ENCODE measurements at places on chromosomes 11 and 22. TPM values are rescaled to one million over a fixed set of nuclear protein-coding genes. Genes with fewer than 3 reads are reported as not detected.

DNA sequence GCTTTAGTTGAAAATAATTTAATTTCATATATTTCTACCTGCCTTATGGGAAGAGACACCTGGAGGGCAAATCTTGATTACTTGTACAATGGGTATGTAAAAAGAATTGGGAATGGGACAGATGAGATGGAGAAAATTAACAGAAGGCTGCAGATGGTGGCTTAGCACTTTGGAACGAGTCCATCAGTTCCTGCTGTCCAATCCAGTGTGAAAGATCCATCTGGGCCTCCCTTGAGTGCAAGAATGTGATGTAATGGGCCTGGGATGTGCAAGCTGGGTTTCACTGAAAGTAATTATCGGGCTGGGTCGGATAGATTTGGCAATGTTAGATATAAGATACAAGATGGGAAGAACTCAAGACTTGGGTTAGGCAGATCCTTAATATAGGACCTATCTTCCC, 42.0 kb downstream of the CECR2 start:
- H3K27me3 ChIP-seq: no peaks in the 10 kb centered on the region
- H3K27ac ChIP-seq: no peak overlapping the region
- DNase-seq: no peak
- H3K4me1 ChIP-seq: no peaks in the 10 kb centered on the region
- no peaks in the 10 kb centered on the region for H3K36me3 ChIP-seq

GRCh38 chr11:113112307-113112706, 151.1 kb downstream of the NCAM1 start:
- no peak for DNase-seq
- no peak overlapping the region for H3K27ac ChIP-seq
- H3K36me3 ChIP-seq: no peaks in the 10 kb centered on the region
- H3K4me1 ChIP-seq: peaks cover 2% of the 10 kb centered on the region
- no peak overlapping the region for H3K4me3 ChIP-seq
- peaks cover 1% of the 10 kb centered on the region for H3K27me3 ChIP-seq

DNA sequence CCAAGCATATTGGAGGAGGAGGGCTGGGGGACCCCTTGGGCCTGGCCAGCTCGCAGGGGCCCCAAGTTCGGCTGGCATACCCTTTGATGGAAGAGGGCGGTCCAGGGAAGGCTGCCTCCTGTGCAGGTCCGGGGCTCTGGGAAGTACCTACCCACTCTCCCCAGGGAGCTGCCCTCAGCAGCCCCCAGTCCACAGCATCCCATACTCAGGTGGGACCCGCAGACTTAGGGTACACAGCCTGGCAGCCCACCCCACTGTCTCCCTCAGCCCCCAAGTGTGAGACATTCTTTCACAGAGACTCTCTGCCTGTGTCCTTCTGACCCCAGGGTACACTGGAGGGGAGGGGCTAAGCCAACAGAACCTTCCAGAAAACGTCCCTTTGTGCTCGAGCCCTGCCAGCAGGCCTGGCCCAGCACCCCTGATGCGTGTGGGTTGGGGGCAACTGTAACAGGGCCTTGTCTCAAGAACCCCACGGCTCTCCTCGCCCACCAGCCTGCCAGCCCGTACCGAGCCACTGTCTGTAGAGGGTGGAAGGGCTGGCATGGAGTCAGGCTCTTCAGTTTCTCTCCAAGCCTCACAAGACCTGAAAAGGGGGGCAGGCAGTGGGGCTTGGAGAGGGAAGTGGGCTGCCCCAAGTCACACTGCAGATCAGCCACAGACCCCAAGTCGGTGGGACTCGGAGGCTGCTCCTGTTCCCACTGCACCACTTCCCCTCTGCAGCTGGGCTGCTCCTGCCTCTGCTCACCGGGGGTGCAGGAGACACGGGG, 7.0 kb upstream of the TNFRSF13C start:
- no peak overlapping the region for H3K27ac ChIP-seq
- H3K4me1 ChIP-seq: no peaks in the 10 kb centered on the region
- DNase-seq: no peak
- no peaks in the 10 kb centered on the region for H3K27me3 ChIP-seq
- no peaks in the 10 kb centered on the region for H3K36me3 ChIP-seq

DNA sequence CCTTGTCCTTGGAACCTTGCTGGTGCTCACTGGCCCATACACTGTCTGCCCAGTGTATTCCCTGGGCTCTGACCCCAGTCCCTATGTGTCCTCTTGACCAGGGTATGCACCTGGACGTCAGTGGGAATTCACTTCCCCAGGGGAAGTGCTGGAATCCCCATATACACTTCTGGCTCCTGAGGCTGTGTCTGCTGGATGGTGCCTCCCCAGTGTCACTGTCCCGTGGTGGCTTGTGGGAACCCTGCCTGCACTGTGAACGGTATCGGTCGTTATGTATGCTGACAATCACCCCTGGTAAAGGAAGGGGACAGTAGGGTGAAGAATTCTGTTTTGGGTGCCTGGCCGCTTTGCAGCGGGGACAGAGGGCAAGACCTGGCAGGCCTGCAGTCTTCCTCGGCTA, 95.9 kb downstream of the RRM1 start:
- H3K27me3 ChIP-seq: peaks cover 16% of the 10 kb centered on the region
- H3K4me3 ChIP-seq: no peak overlapping the region
- DNase-seq: no peak
- no peak overlapping the region for H3K27ac ChIP-seq
- no peaks in the 10 kb centered on the region for H3K36me3 ChIP-seq

DNA sequence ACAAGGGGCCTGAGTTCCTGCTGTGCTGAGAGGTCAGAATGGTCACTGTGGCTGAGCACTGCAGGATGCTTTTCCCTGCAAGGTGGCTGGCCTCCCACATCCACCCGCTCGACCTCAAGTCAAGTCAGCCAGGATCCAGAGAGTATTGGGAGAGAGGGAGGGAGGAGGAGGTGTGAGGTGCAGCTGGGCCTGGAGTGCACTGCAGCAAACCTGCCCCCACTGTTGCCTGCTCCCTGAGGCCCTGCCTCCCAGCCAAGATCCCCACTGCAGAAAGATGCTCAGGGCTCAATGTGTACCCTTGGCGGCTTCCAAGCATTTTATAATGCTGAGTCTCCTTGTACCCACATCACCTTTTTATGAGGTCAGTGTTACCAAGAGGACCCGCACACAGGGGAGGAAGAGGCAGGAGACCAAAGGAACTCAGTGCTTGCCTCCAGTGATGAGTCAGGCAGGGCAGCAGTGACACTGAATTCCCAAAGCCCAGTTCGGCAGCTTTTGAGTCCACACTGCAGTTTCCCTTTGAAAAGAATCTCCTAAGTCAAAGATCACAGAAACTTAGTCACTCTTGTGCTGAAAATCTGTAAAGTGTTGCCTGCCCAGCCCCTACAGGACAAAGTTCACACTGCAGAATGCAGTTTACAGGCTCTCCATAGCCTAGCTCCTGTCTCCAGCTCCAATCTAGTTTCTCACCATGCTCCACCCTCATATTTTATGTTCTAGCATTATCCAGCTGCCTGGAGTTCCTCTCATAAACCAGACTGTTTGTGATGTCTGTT, 3.1 kb downstream of the ENDOD1 start:
- no peaks in the 10 kb centered on the region for H3K27me3 ChIP-seq
- no peak for DNase-seq
- peak overlapping the region; percentile 40 for H3K27ac ChIP-seq
- H3K4me3 ChIP-seq: peak overlapping the region; percentile 20

GRCh38 chr11:74849525-74850391, 99.1 kb downstream of the XRRA1 start:
- no peaks in the 10 kb centered on the region for H3K27me3 ChIP-seq
- no peak for DNase-seq
- peaks cover 11% of the 10 kb centered on the region for H3K36me3 ChIP-seq
- H3K4me1 ChIP-seq: peaks cover 4% of the 10 kb centered on the region

DNA sequence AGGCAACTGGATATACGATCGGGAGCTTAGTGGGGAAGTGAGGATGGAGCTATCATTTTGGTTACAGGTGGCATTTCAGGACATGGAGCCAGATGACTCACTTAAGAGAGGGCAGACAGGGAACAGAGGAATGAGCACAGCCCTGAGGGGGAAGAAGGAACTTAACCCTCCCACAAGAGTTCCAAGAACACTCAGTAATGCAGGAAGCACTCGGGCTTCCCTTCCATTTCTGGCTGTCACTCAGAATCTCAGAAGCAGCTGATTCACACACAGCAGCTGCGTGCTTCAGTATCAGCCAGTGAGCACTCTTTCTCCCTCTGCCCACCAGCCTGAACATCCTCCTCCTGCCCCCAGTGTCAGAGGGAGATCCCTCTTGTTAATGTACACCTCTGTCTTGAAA, 34.8 kb downstream of the EFCAB6 start:
- H3K27ac ChIP-seq: no peak overlapping the region
- H3K36me3 ChIP-seq: peaks cover 4% of the 10 kb centered on the region
- peaks cover 2% of the 10 kb centered on the region for H3K27me3 ChIP-seq
- no peak overlapping the region for H3K4me3 ChIP-seq

GRCh38 chr22:45599836-45600577, 71.6 kb upstream of the ATXN10 start:
- H3K4me1 ChIP-seq: peaks cover 20% of the 10 kb centered on the region
- no peaks in the 10 kb centered on the region for H3K27me3 ChIP-seq
- no peak overlapping the region for H3K27ac ChIP-seq
- H3K4me3 ChIP-seq: no peak overlapping the region
- no peak for DNase-seq

DNA sequence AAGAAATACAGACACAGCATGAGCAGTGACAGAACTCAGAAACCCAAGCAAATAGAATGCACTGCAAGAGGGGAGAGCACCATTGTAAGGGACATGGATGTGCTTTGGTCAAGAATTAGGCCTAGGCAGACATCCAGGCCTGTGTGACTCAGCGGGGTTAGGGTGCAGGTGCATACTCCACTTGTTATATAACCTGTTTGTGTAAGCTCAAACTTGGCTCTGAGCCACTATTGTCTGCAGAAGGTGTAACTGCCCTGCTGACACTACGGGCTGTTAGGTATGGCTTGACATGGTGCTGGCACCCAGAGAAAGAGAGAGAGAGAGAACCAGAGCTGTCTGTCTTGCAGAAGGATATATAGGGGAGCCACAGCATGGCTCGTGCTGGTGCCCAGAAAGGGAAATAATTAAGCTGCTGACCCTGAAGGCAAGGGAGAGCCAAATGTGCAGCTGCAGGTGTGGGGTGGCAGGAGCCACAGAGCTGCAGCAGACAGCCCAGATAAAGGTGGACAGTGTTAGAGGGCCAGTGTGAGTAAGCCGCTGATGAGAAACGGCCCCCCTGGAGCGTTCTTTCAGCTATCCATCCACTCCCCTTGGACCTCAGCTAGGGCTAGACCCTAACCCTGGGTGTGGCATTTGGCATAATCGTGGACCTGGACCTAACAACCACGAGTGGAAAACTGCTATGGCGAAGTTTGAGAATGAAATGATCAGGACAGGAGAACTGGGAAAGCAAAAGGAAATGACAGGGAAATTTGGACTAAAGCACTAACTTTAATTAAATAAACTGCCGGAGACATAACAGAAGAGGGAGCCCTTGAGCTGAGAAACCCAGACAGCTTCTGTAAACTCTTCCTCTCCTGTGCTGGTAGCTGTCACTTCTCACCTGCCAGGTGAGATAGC, 253.0 kb upstream of the CCDC179 start:
- H3K4me1 ChIP-seq: peaks cover 9% of the 10 kb centered on the region
- peaks cover 12% of the 10 kb centered on the region for H3K27me3 ChIP-seq
- H3K4me3 ChIP-seq: peak overlapping the region; percentile 38
- H3K36me3 ChIP-seq: peaks cover 3% of the 10 kb centered on the region
- H3K27ac ChIP-seq: no peak overlapping the region

DNA sequence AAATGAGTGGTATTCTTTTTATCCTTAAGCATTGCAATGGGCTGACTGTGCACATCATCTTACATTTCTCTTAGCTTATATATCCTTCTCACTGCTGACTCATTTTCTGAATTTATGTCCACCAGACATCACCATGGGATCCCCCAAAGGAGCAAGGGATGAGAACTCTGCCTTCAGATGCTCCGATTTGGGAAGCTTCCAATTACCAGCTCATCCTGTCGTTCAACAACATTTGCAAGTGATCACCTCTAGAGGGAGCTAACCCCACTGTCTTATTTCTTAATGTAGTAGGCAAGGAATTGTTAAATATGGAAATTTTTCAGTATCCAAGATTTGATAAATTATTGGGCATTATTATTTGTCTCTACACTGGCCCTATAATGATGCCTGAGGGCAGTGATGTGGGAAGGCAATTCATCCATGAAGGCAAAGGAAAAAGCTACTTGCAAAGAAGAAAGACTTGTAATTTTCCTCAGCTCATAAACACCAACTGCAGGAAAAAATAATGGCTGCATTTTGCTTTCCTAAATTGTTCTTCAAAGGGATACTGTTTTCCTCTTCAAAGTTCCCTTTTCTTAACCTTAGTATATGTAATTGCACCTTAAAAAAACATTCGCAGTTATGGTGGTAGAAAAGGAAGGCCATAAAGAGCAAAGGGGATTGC, 102.4 kb upstream of the FSHB start:
- H3K27ac ChIP-seq: no peak overlapping the region
- H3K4me1 ChIP-seq: no peaks in the 10 kb centered on the region
- no peaks in the 10 kb centered on the region for H3K36me3 ChIP-seq
- peaks cover 12% of the 10 kb centered on the region for H3K27me3 ChIP-seq
- H3K4me3 ChIP-seq: no peak overlapping the region

GRCh38 chr11:46461461-46461927, 69.9 kb upstream of the CHRM4 start:
- DNase-seq: no peak
- no peak overlapping the region for H3K27ac ChIP-seq
- H3K4me1 ChIP-seq: peaks cover 4% of the 10 kb centered on the region
- no peak overlapping the region for H3K4me3 ChIP-seq
- no peaks in the 10 kb centered on the region for H3K27me3 ChIP-seq
- peaks cover 2% of the 10 kb centered on the region for H3K36me3 ChIP-seq

The SLC6A5 gene
- not detected for total RNA-seq

The C11orf86 gene
- total RNA-seq: not detected

The SYT12 gene
- 1.7 TPM for total RNA-seq

The KRTAP5-10 gene
- 0.30 TPM for total RNA-seq

The OR5P2 gene
- total RNA-seq: not detected

The UCP3 gene
- 1.8 TPM for total RNA-seq

The DEUP1 gene
- not detected for total RNA-seq

The OR52I2 gene
- total RNA-seq: not detected

Data from osteocyte (in vitro differentiated cells).